RWPE2 (cell line): ENCODE measurements at places on chromosomes 5 and 9.

DNA sequence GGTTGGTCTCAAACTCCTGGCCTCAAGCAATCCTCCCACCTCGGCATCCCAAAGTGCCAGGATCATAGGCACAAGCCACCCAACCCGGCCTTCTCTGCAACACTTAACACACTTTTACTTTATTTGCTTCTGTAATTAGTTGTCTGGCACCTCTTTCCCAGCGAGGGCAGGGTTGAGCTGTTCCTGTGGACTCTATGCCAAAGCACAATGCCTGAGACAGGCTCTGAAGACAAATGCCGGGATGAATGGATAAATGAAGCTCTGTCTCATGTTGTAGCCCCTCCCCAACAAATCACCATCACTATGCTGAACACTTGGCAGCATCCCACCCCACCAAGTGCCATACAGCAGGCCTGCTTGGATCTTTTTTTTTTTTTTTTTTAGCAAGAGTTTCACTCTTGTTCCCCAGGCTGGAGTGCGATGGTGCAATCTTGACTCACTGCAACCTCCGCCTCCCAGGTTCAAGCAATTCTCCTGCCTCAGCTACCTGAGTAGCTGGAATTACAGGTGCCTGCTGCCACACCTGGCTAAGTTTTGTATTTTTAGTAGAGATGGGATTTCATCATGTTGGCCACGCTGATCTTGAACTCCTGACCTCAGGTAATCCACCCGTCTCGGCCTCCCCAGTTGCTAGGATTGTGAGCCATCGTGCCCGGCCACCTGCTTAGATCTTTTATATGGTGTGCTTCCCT lies 21.3 kb downstream of the GPX3 start:
- DNase-seq: no peak

GRCh38 chr5:78509884-78510769 lies 138.4 kb downstream of the LHFPL2 start:
- DNase-seq: no peak

DNA sequence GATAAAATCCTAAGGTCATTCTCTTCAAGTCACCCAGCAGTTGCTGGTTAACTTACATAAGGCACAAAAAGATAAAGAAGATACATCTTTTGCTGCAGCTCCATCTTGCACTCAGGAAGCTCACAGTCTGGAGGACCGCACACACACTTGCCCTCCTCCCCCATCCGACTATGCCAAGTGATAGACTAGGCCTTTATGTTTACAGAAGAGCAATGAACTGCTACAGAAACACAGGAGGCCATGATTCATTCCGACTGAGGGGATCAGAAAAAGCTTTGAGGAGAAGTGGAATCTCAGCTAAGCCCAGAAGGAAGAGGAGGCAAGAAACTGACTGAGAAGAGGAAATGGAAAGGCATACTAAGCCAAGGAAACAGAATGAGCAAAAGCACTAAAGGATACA lies 17.4 kb downstream of the NRG2 start:
- DNase-seq: no peak

GRCh38 chr5:55708732-55709131 lies 3.4 kb downstream of the SLC38A9 start:
- DNase-seq: no peak

- DNase-seq: no peak
Observed at GRCh38 chr9:133506653-133507038, 18.1 kb downstream of the MYMK start.

GRCh38 chr5:87877495-87877894 lies 391.1 kb downstream of the TMEM161B start:
- DNase-seq: no peak

- no peak for DNase-seq
Observed at GRCh38 chr5:60822285-60822556, 21.8 kb downstream of the ELOVL7 start.

GRCh38 chr9:69454321-69454720 lies 129.3 kb downstream of the ENTREP1 start:
- no peak for DNase-seq

- no peak for DNase-seq
Observed at GRCh38 chr5:13359344-13359743, 585.1 kb downstream of the DNAH5 start.

- DNase-seq: no peak
Observed at GRCh38 chr5:68279984-68280383, 64.4 kb downstream of the PIK3R1 start.
